ENCODE measurements at places on chromosomes 3 and 15.

DNA sequence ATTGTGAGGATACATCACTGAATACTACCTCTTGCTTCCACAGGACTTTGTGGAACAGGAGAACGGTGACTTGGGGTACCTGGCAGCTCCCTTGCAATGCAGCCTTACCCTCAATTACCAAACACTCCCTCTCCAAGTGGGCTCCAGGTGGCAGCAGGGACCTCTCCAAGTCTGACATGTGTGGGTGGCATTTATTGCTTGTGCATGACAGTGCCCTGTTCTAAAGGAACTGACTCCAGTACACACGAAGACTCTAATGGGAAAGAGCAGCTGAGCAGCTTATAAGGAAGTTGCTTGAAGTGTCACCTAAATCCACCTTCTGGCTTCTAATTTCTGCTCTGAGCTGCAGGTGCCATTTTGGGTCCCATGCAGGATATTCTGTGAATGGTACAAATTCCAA is 174.1 kb upstream of the SLCO3A1 start:
- DNase-seq, result no peak

- DNase-seq, result no peak
Observed at GRCh38 chr3:131401978-131402377, 20.4 kb downstream of the NUDT16 start.

DNA sequence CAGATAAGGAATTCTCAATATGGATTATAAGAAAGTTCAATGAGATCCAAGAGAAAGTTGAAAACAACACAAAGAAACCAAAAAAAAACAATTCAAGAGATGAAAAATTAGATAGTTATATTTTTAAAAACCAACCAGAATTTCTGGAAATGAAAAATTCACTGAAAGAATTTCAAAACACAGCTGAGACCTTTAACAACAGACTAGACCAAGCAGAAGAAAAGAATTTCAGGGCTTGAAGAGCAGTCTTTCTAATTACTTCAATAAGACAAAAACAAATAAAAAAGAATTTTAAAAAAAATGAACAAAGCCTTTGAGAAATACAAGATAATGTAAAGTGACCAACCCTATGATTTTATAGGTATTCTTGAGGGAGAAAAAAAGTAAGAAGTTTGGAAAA is 155.4 kb downstream of the ZMAT3 start:
- no peak for DNase-seq

GRCh38 chr3:81095956-81096355 is 665.5 kb downstream of the GBE1 start:
- no peak for DNase-seq

DNA sequence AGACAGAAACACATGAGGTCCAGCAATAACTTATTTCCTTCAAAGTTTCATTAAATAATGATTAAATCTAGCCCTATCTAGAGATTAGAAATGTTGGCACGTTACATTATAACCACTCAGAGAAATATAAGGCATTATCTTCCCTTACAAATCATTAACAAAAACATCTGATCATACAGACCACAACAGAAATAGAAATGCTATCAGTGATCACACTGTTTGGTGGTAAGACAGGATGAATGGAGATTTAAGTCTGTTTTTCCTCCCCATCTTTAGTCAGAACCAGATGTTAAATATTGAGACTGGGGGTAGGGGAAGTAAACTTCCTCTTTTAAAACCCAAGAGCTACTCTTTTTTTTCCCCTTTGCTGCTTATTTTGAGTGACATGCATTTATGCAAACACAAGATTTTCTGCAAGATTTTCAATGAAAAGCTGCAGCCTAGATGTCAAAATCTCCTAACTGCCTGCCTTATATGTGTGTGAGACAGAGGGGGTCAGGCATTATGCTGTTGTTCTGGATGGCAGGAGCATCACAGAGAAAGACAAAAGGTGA is 70.4 kb downstream of the CBLB start:
- DNase-seq, result no peak

DNA sequence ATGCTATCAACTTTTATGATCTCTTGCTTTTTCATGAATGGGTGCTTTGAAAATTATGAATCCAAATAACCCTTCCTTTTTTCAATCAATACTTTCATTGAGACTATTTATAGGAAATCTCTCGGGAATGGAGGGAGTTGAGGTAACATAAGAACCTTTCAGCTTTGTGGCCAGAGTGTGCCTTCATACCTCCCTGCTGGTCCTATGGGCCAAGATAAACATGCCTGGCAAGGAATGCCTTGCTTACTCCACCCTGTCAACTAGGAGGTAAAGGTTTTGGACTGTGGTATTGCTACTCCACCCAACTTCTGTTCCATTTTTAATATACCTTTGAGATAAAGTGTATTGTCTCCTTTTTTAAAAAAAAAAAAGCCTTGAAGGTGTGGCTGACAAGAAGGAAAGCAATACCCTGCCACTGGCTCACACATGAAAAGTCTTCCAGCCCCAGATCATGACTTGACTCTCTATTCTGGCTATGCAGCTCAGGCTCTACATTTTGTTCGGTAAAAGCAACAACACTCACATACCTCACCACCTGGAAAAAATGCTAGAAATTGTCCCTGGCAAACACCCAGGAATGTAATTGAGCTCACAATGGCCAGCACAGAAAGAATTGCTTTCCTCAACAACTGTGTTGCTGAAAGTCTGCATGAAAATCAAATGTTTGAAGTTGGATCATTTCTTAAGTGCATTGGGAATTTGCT is 35.8 kb downstream of the COL8A1 start:
- DNase-seq, result no peak

Data from activated T-cell treated with anti-CD3 and anti-CD28 coated beads for 48 hours (primary cell).